ENCODE measurements at places on chromosomes 3 and 15.

DNA sequence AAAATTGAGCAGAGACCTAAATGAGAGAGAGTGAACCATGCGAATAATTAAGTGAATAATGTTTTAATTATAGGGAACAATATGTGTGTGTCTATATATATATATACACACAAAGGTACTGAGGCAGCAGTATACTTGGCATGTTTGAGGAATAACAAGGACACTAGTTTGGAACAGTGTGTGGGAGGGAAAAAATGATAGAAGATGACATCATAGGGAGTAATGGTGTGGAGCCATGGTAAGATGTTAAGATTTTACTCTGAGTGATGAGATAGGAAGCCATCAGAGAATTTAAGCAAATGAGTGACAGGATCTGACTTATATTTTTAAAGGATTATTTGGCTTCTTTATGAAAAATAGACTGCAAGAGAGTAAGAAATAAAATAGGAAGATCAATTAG, 29.1 kb downstream of the DTWD1 start:
- no peak for DNase-seq

- no peak for DNase-seq
These were observed 42.9 kb downstream of the PXYLP1 start for GRCh38 chr3:141274411-141275031.

GRCh38 chr3:133934996-133935842, 39.5 kb upstream of the RAB6B start:
- DNase-seq = no peak

GRCh38 chr3:116639641-116640040, 69.9 kb upstream of the TUSC7 start:
- no peak for DNase-seq

DNA sequence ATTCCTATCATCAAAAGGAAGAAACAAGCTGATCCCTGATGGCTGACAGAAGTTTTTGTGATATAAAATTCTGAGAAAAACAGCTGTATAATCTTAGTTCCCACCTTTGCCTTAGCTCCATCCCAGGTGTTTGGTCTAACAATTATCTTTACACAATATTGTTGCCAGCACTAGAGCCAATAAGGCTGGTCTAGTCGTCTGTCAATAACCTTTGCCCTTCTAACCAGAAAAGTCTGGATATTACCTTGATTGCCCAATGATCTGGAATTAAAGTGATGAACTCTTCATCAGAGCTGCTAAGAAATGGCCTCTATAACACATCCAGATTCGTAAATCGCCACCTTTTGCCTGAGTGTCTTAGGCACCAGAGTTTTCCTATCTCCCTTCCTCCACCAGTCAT, 98.4 kb downstream of the FMN1 start:
- DNase-seq = no peak

GRCh38 chr3:48426401-48426909, 3.4 kb downstream of the PLXNB1 start:
- DNase-seq = no peak

- no peak for DNase-seq
These were observed 635 bp upstream of the VILL start for GRCh38 chr3:37989821-37990480.

DNA sequence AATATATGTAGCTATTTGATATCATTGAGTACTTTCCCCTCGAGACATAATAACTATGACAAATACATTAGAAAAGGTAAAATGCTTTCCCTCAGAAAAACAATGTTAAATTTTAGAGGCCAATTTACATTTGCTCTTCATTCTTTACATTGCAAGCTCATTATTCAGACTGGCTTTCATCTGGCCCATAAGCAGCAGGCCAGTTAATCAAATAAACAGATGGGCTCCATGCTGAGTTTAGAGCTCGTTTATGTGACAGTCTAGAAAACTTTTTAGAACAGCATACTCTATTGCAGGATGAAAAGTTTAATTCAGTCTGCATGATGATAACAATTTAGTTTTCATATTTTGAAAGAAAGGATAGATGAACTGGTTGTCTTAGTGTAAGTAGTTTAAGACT, 150.6 kb downstream of the DUT start:
- DNase-seq = no peak

DNA sequence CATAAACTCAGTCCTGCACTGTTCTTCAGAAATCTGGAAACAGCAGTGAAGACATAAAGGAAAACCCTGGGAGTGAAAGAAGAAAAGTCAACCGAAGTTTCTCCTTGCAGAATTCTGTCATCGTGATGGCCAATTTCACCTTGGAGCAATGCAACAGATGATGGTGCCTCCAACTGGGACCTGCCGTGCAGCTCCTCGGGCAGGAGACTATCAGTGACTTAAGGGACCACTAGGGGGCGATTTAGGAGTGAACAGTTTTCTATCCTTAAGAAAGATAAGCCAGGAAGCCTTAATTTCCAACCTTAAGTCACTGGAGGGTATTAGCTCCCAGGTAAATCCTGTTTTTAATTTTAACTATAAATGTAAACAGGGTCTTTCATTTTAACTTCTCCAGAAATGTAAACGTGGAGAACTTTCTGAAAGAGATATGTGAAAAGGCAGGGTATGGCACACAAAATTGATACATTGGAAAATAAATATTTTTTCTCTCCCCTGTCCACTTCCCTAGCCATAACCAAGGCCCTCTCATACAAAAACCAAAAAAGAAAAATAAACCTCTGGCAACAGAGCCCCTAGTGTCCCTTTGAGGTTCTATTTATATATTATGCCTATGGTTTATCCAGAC, 116.3 kb downstream of the PDZRN3 start:
- DNase-seq = no peak

- no peak for DNase-seq
These were observed 48.6 kb upstream of the TGFBR2 start for GRCh38 chr3:30557746-30558303.

GRCh38 chr15:98001663-98002194, 41.2 kb downstream of the ARRDC4 start:
- no peak for DNase-seq

DNA sequence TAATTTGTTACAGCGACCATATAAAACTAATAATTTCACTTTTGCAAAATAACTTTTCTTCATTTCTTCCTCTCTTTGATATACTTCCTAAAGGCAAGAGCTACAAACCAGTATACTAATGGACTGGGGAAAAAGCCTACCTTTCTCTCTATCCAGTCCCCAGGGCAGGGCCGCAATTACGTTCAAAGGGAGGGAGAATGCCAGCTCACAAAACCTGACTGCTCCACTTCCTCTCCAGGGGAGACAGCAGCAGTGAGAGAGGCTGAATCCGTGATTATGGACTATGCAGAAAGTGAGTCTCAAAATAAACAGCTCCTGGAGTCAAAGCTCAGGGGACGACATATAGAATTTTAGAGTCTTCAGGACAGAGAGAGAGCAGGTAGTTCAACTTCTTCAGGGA, 126.9 kb upstream of the HES1 start:
- no peak for DNase-seq

DNA sequence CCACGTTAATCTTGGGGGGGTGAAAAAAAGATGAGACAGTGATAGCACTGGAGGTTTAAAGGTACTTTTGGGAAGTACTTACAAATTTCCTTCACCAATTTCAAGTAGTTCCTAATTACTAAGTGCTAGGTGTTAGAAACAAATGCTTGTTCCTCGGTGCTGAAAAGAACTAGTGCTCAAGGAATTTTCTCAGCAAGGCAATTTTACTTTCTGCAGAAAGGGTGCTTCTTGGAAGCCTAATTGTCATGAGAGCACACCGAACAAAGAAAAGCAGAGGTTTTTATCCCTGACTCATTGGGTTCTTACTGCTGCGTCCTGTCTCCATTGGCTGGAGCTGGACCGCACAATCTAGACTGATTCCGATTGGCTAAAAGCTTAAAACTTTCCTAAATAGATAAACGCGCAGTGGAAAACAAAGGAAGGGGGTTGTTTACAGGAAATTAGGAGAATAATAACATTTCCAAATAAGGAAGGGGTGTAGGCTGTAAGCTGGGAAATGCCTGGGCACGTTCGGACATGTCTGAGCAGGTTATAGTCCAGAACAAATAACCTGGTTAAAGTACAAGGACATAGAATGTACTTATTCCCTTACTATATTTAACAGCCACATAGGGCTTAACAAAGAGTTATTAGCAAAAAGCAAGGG, 49.6 kb downstream of the CHD2 start:
- DNase-seq = no peak

DNA sequence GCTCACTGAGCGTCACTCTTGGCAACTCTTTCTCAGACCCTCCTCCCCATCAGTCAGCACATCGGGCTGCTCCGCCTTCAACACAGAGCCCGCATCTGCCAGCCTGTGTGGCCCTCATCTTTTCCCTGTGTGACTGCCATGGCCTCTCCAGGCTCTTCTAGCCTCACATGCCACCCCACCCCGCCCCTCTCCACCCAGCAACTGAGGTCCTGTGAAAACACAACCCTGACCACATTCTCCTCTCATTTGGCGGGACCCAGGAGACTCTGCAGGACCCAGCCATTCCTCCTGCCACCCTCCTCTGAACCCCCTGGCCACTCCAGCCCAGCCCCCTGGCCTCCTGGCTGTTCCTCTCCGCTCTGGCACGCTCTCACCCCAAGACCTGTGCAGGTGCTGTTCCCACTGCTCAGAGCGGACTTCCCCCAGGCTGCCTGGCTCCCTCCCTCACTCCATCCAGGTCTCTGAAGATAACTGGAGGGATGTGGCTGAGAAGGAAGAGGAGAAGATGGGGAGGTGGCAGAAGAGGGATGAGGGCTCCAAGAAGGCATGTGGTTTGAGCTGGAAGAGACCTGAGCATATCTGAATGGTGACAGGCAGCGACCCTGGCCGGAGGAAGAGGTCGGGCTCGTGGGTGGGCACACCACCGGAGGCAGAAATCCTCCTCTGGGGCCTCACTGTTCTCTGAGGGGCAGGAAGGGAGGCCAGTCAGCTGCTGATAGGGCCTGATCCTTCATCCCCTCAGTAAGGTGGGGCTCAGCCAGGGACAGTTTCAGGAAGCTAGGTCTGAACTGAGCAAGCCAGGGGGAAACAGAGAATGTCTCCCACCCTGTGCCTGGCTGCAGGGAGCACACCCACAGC, 111.2 kb upstream of the RPL32 start:
- DNase-seq = no peak

DNA sequence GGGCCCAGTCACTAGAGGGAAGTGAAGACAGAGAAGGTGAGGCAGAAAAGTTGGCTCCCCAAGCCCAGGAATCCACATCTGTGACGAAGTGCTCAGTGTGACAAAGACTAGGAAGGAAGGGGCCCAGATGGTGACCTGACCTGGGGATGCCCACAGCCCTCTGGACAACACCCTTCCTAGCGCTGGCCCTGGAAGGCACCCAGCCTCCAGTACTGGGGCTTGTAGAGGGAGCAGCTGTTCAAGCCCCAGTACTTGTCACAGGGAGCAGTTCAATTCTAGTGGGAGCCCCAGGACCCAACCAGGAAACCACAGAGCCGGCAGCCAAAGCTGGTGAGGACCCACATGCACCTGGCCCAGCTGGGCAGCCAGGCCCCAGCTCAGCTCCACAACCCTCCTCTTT, 190.8 kb downstream of the XXYLT1 start:
- no peak for DNase-seq

DNA sequence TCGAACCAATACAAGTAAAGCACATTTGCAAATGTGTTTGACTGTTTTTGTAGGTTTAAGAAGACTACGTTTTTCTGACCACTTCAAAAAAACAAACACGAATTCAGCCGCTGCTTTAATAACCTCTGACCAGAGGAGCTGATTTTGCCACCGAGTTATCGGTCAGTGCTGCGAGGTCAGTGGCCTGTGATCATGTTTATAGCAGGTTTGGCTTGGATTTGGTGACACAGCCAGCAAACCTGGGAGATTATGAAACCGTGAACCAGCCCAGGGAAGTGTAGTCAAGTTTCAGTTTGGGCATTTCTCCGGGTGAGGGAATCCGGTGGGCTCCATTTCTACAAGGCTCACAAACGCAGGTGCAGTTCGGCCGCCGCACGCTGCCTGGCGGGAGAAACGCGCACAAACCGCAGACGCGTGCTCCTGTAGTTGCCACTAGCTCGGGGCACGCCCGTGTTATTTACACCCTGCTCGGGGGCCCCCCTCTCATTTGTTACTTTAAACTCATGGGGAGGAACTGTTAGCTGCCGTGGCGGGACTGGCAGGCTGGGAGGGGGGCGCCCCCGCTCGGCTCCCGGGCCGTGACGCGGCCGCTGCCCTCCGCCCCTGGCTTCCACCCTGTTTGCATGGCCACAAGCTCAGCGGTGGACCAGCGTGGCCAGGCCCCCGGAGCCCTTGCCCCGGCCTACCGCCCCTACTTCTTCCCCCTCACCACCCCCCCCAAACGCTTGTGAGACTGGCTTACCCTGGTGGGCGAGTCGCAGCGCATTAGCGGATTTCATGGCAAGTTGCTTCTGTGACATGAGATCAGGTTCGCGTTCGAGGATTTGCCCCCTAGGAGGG, 13.6 kb upstream of the ONECUT1 start:
- DNase-seq = no peak

DNA sequence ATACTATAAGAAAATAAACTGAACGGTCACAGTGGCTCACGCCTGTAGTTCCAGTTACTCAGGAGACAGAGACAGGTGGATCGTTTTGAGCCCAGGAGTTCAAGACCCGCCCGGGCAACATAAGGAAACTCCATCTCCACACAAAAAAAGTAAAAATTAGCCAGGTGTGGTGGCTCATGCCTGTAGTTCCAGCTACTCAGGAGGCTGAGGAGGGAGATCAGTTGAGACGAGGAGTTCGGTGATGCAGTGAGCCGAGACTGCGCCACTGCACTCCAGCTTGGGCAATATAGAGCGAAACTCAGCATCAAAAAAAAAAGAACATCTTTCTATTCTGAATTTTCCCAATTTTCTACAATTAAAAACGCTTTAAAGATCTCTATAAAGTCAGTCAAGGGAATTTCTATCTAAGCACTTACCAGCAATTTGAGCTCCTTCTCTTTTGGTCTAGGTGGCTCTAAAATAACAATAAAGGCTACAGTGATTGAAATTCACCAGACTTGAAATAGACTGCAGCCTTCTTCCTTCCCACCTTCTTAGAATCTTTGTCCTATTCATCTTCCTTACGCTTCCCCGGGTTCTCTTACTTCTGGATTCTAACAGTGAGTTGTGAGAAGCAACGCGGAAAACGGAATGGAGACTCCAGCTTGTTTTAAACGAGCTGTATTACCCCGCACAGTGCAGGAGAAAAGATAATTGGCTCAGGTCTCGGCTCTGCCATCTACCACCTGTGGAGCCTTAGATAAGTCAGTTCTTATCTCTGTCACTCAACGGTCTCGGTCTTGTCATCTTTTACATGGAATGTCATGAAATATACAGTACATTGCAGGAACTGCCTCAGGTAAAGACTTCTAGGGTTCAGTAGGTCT, 812 bp upstream of the SEC62 start:
- no peak for DNase-seq

DNA sequence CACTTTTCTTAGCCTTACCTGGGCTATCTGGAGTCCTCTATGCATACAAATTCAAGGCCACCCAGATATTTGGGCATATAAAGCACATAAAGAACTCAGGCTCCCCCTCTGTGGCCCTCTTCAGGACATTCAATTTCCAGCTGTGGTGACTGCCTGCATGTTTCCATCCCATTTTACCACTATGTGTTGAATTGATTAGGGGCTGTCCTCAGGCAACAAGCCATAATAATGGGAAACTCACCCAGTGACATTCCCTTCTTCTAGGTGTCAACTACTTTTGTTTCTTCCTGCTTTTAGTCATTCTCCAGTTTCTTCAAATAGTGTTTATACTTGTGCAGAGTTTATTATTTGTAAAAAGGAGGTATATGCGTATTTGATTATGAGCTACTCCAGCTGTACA, 18.0 kb downstream of the NRG4 start:
- no peak for DNase-seq

- DNase-seq = no peak
These were observed 355.4 kb downstream of the OTOL1 start for GRCh38 chr3:161851941-161852566.

GRCh38 chr3:134718726-134719125, 67.9 kb upstream of the KY start:
- DNase-seq = no peak

All from stimulated activated CD8-positive, alpha-beta memory T cell treated with anti-CD3 and anti-CD28 coated beads, Interleukin-7, amount 100 ng/mL, for 1 hour (primary cell).